ENCODE measurements at places on chromosomes 5 and 9.

DNA sequence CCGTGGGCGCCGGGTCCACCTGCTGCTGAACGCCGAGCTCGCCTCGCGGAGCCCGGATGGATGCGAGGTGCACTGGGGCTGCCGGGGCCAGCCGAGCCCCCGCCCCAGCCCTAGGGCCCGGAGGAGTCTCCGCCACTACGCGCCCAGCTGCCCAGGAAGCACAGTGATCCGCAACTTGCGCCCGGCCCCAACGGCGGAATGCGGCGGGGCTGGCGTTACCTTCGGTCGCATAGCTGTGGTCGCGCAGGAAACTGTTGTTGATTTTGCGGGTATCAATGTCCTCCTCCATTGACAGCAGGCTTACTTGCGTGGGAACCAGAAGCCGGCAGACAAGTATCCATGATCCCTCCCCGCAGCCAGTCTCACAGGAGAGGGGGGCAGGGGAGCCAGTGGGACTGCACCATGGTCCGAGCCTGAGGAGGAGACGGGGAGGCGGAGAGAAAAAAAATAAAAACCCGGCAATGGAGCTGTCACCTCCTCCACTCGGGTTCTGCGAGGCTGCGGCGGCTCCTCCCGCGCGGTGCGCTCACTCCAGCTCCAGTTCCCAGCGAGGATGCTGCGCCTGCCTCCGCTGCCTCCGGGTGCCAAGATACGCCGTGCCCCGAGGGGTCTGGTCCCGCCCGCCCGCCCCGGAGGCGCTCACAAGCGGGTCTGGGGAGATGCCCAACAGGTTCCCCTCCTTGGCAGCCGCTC is 628 bp downstream of the PPP2R2B start:
- DNase-seq, result no peak

- DNase-seq, result no peak
Observed at GRCh38 chr5:68898951-68899471, 194.8 kb upstream of the SLC30A5 start.

GRCh38 chr5:88502179-88503040 is 233.8 kb upstream of the TMEM161B start:
- DNase-seq, result no peak

- no peak for DNase-seq
Observed at GRCh38 chr5:158011422-158011821, 152.5 kb upstream of the CLINT1 start.

DNA sequence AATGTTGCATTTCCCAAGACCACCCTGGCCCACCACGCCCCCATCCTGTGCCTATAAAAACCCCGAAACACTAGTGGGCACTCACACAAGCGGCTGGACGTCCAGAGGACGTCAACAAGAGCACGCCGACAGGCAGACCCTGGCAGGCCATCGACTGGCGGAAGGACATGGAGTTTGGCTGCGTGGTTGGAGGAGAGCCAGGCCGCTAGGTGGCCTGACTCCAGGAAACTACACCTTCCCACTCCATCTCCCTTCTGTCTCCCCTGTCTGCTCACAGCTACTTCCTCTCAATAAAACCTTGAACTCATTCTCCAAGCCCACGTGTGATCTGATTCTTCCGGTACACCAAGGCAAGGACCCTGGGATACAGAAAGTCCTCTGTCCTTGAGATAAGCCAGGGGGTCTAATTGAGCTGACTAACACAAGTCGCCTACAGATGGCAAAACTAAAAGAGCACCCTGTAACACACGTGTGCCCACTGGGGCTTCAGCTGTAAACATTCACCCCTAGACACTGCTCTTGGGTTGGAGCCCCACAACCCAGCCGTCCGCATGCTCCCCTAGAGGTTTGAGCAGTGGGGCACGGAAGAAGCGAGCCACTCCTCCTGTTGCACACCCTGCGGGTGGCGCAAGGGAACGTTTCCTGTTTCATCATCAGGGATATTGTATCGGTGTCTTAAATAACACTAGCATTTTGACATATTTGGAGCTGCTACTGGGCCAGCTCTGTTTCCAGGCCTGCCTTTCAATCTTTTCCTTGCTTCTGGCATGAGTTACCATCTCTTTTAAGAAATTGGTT is 54.5 kb upstream of the TAF11L2 start:
- DNase-seq, result no peak

DNA sequence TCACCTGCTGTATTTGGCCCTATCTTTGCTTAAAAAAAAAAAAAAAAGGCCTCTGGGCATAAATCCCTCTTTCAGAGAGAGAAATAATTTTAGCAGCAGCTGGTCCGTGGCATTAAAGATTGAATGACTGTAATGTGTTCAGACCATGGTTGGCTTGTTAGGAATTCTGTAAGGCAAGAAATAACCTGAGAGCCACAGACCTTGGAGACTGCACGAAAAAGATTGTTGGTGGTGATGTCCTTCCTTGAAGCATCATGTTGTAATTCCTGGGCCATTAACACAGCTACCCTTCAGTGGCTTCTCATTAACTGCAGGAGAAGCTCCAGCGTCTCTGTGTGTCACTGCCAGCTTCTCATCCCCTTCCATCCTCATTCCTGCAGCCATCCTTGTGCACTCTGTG is 79.0 kb downstream of the SGCD start:
- DNase-seq, result no peak

- DNase-seq, result no peak
Observed at GRCh38 chr5:174177976-174178605, 132.6 kb downstream of the NSG2 start.

DNA sequence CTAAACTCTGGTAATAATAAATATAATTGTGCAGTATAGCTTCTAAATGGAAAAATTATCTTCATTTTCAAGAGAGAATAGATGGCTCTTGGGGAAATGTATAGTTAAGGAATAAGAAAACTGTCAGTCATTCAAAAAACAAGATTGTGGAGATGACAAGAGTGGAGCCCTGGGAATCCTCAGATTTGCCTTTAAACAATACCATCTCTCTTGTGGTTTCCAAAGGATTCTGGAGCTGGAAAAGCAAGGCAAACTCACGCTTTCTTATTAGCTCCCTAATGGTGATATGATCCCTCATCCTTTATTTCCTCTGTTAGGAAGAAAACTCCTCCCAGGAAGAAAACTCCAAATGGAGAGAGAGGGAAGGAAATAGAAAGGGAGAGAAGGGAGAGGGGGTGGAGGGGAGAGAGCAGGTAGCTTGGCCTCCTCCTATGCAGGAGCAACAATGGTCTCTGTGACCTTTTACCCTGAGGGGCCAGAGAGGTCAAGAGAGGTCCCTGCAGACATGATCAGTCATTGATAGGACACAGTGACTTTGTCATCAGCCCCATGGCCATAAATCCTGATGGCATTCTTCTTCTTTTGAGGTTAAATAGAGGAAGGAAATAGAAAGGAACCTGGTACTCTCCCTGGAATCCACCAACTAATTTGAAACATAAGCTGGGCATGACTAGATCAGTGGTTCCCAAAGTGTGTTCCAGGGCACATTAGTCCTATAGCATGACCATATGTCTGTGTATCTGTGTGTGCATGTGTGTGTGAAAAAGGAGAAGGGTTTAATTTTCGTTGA is 312.2 kb downstream of the ARRDC3 start:
- DNase-seq, result no peak

DNA sequence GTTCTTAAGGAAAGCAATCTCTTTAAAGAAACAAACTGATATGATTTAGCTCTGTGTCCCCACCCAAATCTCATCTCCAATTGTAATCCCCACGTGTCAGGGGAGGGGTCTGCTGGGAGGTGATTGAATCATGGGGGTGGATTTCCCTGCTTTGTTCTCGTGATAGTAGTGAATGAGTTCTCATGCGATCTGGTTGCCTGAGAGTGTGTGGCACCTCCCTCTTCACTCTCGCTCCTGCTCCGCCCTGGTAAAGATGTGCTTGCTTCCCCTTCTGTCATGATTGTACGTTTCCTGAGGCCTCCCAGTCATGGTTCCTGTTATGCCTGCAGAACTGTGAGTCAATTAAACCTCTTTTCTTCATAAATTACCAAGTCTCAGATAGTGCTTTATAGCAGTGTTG is 412.7 kb upstream of the SMC2 start:
- no peak for DNase-seq

GRCh38 chr5:121981254-121981653 is 19.5 kb downstream of the SRFBP1 start:
- DNase-seq, result no peak

DNA sequence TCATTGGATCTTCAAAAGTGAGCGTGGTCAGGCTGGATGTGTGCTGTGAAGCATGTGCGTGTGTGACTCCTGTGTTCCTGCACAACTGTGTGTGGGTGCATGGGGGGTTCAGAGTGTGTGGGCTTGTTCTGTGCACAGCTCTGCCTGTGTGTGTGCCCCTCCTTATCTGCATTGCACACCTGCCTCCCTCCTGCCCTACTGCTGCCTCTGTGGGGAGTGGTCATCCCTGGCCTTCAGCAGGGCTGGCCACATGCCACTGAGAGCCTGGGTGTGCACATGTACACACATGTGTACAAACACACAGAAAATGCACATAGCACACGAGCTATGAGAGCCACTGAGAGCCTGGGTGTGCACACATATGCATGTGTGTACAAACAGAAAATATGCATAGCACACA is 92.1 kb downstream of the CACNA1B start:
- DNase-seq, result no peak

- no peak for DNase-seq
Observed at GRCh38 chr5:42021923-42022322, 96.8 kb downstream of the FBXO4 start.

GRCh38 chr5:83494666-83495065 is 23.1 kb downstream of the VCAN start:
- no peak for DNase-seq

GRCh38 chr9:111016016-111016415 is 22.3 kb downstream of the LPAR1 start:
- DNase-seq, result no peak

- DNase-seq, result no peak
Observed at GRCh38 chr9:71209890-71210289, 88.5 kb upstream of the TRPM3 start.

GRCh38 chr5:5583023-5583765 is 160.7 kb downstream of the ICE1 start:
- DNase-seq, result no peak

DNA sequence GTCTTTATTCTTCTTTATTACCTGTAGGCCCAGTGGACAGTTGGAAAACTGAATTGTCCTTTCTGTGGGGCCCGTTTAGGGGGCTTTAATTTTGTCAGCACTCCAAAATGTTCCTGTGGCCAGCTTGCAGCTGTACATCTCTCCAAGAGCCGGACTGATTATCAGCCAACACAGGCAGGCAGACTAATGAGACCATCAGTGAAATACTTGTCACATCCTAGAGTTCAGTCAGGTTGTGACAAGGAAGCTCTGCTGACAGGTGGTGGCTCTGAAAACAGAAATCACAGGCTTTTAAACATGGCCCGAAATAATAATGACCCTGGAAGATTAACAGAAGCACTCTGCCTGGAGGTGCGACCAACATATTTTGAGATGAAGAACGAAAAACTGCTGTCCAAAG is 47.9 kb downstream of the RNF180 start:
- no peak for DNase-seq

Measured in stimulated activated CD4-positive, alpha-beta T cell treated with anti-CD3 and anti-CD28 coated beads, Interleukin-2, amount 100 ng/mL, for 4 hours (primary cell).